Bronchial epithelial cell (primary cell): ENCODE measurements at places on chromosomes 12 and 14. TPM values are rescaled to one million over a fixed set of nuclear protein-coding genes. Genes with fewer than 3 reads are reported as not detected.

Gene SIX4
- 4.7 and 5.8 TPM in 2 replicates for total RNA-seq

Gene SRGAP1
- 4.5 and 6.1 TPM in 2 replicates for total RNA-seq

Gene NOP9
- 23.2 and 26.1 TPM in 2 replicates for total RNA-seq

Gene NRIP2
- total RNA-seq = not detected in 2 replicates

Gene AQP2
- not detected in 2 replicates for total RNA-seq

Gene NGB
- 0.26 TPM in 1 of 2 replicates, not detected in the other for total RNA-seq

Gene M6PR
- total RNA-seq = 259 and 478 TPM in 2 replicates

Gene AKAP6
- total RNA-seq = 4.2 and 10.6 TPM in 2 replicates

Gene A2M
- 1.1 TPM in 1 of 2 replicates, not detected in the other for total RNA-seq

Gene ASIC1
- total RNA-seq = 1.3 and 1.4 TPM in 2 replicates

Gene KRT71
- not detected in 2 replicates for total RNA-seq

Gene SLC4A8
- total RNA-seq = 0.26 and 0.64 TPM in 2 replicates

Gene LMO3
- total RNA-seq = 0.26 and 3.3 TPM in 2 replicates

Gene SERPINA5
- total RNA-seq = not detected in 2 replicates

Gene MYBPC1
- total RNA-seq = not detected in 2 replicates

Gene SIX1
- total RNA-seq = 5.3 and 6.5 TPM in 2 replicates
